ENCODE measurements at places on chromosomes 1 and 21. TPM values are rescaled to one million over a fixed set of nuclear protein-coding genes. Genes with fewer than 3 reads are reported as not detected.

DNA sequence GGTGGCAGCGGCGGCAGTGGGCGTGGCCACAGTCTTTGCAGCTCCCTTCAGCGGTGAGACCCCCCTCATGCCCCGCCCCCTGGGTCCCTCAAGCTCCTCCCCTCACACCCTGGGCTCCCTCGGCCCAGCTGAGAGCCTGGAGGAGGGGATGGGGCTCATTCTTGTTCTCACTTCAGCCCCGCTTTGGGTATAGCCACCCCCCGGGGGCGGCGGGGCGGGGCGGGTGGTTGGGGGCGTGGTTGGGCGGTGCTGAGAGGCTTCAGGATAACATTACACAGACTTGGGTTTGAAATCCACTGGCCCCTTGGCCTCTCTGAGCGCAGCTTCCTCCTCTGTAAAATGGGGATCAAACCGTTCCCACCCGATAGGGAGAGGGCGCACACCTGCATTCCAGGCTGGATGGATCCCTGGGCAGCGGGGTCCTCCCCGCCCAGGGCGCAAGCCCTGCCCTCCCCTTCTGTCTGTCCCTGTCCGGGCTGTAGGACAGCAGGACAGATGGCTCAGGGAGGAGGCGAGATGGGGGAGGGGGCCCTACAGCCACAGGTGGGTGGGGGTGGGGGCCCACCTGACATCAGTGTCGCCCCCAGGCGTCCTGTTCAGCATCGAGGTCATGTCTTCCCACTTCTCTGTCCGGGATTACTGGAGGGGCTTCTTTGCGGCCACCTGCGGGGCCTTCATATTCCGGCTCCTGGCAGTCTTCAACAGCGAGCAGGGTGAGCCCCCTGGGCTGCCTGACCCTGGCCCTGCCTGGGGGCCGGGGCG is 5.1 kb downstream of the CLCNKA start:
- no peak overlapping the region for H3K4me3 ChIP-seq
- H3K4me1 ChIP-seq = peaks cover 4% of the 10 kb centered on the region
- DNase-seq = no peak
- no peak overlapping the region for H3K27ac ChIP-seq

- no peak overlapping the region for H3K4me3 ChIP-seq
- H3K27ac ChIP-seq = no peak overlapping the region
- H3K4me1 ChIP-seq = peaks cover 5% of the 10 kb centered on the region
- DNase-seq = peak; percentile 79
- H3K27me3 ChIP-seq = peaks cover 45% of the 10 kb centered on the region
Observed at GRCh38 chr1:164786980-164787833, 228.2 kb downstream of the PBX1 start.

DNA sequence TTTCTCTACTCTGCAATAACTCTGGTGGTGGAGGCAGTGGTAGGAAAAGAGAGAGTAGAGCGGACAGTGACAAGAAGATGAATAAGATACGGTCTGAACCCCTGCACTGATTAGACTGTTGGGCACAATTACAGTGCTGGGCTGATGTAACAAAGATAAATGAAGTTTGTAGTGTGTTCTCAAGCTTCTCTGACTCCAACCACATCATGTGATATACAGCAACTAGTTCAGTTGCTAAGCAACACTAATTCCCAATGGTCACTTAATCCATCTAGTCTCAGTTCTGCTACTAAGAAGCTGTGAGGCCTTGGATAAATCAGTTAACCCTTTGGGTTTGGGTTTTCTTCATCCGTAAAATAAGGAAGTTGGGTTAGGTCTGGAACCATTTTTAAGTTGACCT is 17.3 kb downstream of the DDR2 start:
- DNase-seq = no peak
- peaks cover 19% of the 10 kb centered on the region for H3K27me3 ChIP-seq
- no peak overlapping the region for H3K27ac ChIP-seq
- H3K4me1 ChIP-seq = no peaks in the 10 kb centered on the region
- H3K36me3 ChIP-seq = no peaks in the 10 kb centered on the region

DNA sequence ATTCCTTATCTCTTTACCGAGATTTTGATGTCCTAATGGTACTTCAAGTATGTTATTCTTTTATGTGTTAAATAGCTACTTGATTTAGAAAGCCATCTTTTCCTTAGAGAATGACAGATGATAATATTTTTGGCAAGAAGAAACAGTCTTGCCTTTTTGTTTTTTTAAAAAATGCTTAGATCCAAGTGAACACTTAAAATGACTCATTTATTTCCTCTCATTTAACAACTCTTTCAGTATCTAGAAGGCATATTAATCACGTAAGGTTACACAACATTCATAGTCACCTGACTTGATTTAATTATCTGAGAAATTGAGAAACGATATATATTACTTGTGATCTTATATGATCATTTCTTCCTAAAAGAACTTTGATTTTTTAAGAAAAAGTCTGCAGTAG is 52.4 kb downstream of the SUCO start:
- H3K4me3 ChIP-seq = no peak overlapping the region
- no peak overlapping the region for H3K27ac ChIP-seq
- H3K4me1 ChIP-seq = peaks cover 13% of the 10 kb centered on the region

GRCh38 chr1:67020304-67020703 is 33.6 kb downstream of the SLC35D1 start:
- H3K4me3 ChIP-seq = no peak overlapping the region
- no peaks in the 10 kb centered on the region for H3K27me3 ChIP-seq
- H3K27ac ChIP-seq = no peak overlapping the region
- H3K4me1 ChIP-seq = peaks cover 3% of the 10 kb centered on the region

The RGS13 gene
- total RNA-seq = 0.64 TPM

- H3K4me3 ChIP-seq = no peak overlapping the region
- H3K27me3 ChIP-seq = no peaks in the 10 kb centered on the region
- peaks cover 3% of the 10 kb centered on the region for H3K4me1 ChIP-seq
Observed at GRCh38 chr1:167924543-167925231, 10.8 kb upstream of the ADCY10 start.

The GPR137B gene
- total RNA-seq = 16.8 TPM

The CRP gene
- total RNA-seq = not detected

The CCDC27 gene
- not detected for total RNA-seq

DNA sequence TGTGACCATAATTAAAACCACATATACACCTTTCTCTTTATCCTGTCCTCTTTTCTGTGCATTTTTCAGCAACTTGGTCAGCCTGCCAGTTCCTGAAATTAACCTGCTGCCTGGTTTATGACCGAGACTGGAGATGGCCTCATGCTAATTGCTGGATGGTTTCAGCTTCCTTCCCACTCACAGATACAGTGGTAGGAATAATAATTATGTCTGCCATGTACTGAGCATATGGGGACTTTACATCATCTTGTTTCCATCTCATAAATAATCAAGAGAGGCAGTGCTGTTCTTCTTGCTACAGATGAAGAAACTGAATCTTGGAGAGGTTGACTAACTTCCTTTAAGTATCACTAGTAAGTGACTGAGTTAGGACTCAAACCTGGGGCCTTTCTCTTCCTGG is 148.2 kb downstream of the NOS1AP start:
- H3K27ac ChIP-seq = no peak overlapping the region
- no peaks in the 10 kb centered on the region for H3K36me3 ChIP-seq
- no peak for DNase-seq

DNA sequence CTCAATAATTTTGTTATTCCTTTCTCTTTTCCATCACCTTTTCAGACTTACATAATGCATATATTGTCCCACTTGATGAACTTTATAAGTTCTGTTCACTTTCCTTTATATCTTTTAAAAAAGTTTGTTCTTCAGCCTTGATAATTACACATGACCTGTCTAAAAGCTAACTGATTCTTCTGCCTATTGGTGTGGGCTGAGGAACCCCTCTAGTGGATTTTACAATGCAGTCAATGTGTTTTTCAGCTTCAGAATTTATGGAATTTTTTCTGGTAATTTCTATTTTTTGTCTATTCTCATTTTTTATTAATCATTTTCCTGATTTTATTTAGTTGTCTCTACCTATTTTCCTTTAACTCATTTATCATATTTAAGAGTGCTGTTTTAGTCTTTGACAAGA is 7.5 kb downstream of the MNDA start:
- no peak overlapping the region for H3K27ac ChIP-seq
- DNase-seq = no peak
- peaks cover 12% of the 10 kb centered on the region for H3K36me3 ChIP-seq

DNA sequence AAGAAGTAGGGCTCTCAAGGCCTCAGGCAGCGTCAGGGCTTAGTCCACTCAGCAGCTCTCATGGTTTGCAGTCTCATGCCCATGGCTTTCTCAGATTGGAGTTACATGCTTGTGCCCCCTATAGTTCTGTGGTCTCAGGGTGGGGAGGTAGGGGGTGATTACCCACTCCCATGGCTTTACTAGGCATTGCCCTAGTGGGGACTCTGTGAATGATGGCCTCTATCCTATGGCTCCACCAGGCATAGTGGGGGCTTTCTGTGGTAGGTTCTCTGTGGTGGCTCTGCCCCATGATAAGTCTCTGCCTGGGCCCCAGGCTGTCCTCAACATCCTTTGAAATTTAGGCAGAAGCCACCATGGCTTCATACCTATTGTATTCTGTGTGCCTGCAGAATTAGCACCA is 48.9 kb downstream of the MSH4 start:
- H3K27ac ChIP-seq = no peak overlapping the region
- no peaks in the 10 kb centered on the region for H3K4me1 ChIP-seq
- DNase-seq = no peak
- no peaks in the 10 kb centered on the region for H3K36me3 ChIP-seq

- peak overlapping the region; percentile 92 for H3K4me3 ChIP-seq
- peaks cover 46% of the 10 kb centered on the region for H3K4me1 ChIP-seq
Observed at GRCh38 chr1:18955441-18956192, 859 bp downstream of the IFFO2 start.

The PADI1 gene
- total RNA-seq = not detected

The SLAMF8 gene
- 2.1 TPM for total RNA-seq

GRCh38 chr1:158719664-158720063 is 856 bp downstream of the OR6K3 start:
- H3K4me3 ChIP-seq = no peak overlapping the region
- no peaks in the 10 kb centered on the region for H3K36me3 ChIP-seq
- DNase-seq = no peak

The SLFNL1 gene
- total RNA-seq = 0.33 TPM

DNA sequence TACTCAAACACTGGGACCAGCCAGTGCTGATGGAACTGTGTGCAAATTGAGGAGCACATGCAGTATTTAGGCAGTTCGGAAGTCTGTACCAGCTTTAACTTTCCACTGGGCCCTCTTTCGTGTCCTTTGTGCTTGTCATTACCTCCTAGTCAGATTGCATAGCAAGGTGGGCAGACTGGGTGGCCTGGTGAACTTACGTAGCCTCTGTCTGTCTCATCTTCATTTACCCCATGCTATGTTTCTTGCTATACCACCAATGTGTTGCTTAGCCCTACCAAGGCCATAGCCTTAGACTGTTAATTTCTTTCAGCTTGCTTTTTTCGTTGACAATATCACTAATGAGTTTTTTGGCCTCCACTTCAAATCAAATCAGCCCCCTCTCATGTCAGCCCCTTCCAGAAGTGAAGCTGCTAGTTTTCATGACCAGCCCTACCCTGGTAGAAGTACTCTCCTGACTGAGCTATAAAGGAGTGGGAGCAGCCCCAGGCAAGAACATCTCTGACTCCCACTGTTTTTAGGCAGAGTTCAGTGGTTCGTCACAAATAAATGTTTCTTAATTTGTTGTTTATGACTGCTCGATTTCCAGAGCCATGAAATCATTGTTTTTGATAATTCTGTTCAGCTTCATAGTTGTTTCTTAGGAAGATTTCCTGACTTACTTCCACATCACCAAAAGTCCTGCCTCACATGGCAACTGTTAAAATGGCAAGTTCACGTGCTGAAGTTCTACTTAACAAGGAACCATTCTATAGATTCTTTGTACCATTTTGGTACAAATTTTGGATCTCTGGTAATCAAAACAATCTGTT is 19.3 kb downstream of the PRKACB start:
- H3K4me1 ChIP-seq = peaks cover 54% of the 10 kb centered on the region
- DNase-seq = no peak
- peaks cover 4% of the 10 kb centered on the region for H3K36me3 ChIP-seq
- H3K4me3 ChIP-seq = peak overlapping the region; percentile 84
- no peaks in the 10 kb centered on the region for H3K27me3 ChIP-seq

DNA sequence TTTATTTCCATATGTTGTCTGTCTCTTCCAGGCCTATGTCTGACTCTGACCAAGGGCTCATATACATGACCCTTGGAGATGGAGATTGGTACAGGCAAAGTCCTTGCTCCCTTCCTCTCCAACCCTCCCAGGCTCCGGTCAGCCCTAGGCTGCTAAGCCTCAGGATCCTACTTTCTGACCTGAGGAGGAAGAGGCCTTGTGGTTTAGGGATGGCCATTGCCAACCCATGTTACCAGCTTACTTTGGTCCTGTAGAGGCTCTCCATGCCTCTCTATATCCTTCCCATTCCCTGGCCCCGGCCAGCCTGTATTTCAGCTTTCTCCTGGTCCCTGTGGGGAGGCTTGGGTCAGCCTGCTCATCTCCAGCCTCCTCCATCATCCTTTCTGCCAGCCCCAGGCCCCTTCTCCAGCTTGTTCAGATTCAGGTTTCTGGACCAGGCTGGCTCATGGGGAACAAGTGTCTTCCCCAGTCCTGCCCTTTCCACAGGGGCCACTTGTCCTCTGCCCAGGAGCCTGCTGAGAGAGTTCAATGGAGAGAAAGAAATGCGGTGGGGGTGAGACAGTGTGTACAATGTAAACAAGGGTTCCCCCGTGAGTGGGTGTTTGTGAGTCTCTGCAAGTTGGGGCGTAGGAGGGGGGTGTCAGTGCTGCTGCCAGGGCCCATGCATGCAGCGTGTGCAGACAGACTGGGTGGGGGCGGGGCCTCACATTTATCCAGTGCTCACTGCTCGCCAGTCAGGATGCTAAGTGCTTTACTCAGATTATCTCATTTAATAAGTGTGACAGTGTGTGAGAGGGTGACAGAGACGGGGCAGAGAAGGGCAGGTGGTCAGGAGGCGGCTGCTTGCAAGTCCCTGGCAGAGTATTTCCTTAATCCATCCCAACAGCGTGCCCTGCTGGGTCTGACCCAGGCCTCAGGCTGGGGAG is 31.3 kb upstream of the FOXO6 start:
- H3K4me1 ChIP-seq = peaks cover 7% of the 10 kb centered on the region
- no peak overlapping the region for H3K27ac ChIP-seq
- no peaks in the 10 kb centered on the region for H3K36me3 ChIP-seq
- peaks cover 6% of the 10 kb centered on the region for H3K27me3 ChIP-seq
- H3K4me3 ChIP-seq = no peak overlapping the region
- no peak for DNase-seq

The C4BPA gene
- total RNA-seq = not detected
